ENCODE measurements at places on chromosomes 12 and 14. TPM values are rescaled to one million over a fixed set of nuclear protein-coding genes. Genes with fewer than 3 reads are reported as not detected.

MGP gene
- total RNA-seq: not detected

DNA sequence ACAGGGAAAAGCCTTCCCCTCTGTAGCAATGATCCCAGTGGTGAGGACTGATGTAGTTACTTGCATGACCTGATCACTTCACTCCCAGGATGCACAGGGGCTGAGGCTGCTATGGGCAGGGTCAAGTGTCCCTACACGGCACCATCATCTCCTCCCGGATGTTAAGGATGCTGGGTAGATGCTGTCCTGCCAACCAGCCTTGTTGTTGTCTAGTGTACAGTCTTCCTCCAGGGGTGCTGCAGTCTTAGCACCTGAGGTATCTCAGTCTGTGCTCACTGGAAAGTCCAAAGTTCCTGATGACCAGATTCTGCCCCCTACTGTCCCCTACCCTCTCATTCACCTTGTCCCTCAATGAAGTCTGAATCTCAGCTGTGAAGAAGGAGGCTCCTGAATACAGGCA is 20.1 kb downstream of the CPM start:
- H3K36me3 ChIP-seq: peaks cover 11% of the 10 kb centered on the region
- no peak for DNase-seq
- H3K27me3 ChIP-seq: no peaks in the 10 kb centered on the region

PKP2 gene
- not detected for total RNA-seq

CLEC4D gene
- not detected for total RNA-seq

DNA sequence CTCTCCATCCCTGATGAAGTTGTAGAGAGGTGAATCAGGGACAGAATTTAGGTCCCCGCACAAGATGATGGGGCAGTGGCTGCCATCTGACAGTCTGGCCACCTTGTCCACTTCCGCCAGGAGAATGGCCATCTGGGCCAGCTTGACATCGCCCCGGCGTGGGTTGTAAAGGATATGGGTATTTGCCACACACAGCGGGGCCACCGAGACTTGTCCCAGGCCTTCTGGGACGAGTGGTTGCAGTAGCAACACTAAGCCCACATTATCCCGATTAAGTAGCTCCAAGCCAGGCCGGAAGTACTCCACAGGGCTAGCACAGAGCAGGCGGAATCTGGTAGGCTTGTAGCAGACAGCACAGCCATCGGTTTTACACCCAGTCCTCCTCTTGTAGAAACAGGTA is 6.2 kb downstream of the ANGEL1 start:
- H3K4me1 ChIP-seq: peaks cover 15% of the 10 kb centered on the region
- H3K27me3 ChIP-seq: no peaks in the 10 kb centered on the region
- no peak for DNase-seq
- H3K27ac ChIP-seq: no peak overlapping the region
- no peak overlapping the region for H3K4me3 ChIP-seq

GRCh38 chr14:105049753-105050550 is 15.3 kb downstream of the GPR132 start:
- H3K27ac ChIP-seq: no peak overlapping the region
- DNase-seq: no peak
- no peaks in the 10 kb centered on the region for H3K27me3 ChIP-seq
- H3K36me3 ChIP-seq: peaks cover 24% of the 10 kb centered on the region

GRCh38 chr12:108792361-108793292 is 61.3 kb upstream of the CORO1C start:
- no peak for DNase-seq
- H3K27me3 ChIP-seq: no peaks in the 10 kb centered on the region
- no peak overlapping the region for H3K4me3 ChIP-seq

VWF gene
- 0.09 TPM for total RNA-seq

DNA sequence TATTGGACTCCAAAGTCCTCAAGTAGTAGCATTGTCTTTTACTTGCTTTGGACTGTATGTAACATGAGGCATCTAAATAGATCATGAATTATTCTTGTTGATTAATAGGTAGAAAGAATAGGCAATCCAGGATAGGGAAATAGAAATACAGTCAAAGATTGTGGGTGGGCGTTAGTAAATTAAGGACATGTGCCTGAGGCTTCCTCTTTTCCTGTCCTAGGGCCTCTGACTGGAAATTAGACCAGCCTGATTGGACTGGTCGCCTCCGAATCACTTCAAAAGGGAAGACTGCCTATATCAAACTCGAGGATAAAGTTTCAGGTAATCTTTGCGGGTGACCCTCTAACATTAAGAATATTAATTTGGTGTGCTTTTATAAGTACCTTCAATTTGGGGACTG is 7.6 kb downstream of the NECAP1 start:
- no peak for DNase-seq
- H3K36me3 ChIP-seq: peaks cover 58% of the 10 kb centered on the region
- no peak overlapping the region for H3K27ac ChIP-seq
- no peaks in the 10 kb centered on the region for H3K27me3 ChIP-seq
- H3K4me3 ChIP-seq: no peak overlapping the region
